ENCODE measurements at places on chromosomes 11 and 22.

GRCh38 chr11:113894421-113894996 is 10.1 kb upstream of the HTR3B start:
- no peak for DNase-seq

GRCh38 chr22:43276321-43276720 is 66.9 kb downstream of the SCUBE1 start:
- no peak for DNase-seq

DNA sequence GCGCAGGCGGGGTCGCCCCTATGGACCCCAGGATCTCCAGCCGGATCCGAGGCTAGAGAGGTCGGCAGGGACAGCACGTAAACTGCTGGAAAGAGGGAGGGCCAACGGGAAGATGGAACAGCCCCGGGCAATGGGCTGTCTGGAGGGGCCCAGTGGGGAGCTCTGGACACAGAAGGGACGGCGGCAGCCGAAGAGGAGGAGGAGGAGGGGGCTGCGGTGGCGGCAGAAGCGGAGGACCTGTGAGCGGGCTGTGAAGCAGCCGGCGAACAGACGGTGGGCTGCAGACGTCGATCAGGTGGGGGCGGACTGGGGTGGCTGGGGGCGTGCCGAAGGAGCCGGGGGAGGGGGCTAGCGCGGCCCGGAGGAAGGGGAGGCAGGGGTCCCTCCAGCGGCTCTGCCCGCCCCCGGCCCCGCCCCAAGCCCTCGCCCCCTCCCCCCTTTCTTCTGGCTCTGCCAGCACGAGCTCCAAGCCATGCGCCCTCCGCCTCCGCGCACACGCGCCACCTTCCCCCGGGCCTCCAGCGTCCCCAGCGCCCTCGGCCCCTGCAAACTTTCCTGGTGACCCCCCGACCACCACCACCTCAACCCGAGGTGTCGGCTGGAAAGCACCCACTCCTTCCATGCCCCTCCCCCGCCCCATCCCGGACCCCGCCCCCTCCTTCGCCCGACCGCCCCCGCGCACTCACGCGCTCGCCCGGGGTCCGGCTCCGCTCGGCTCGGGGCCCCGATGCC is 432 bp downstream of the TNKS1BP1 start:
- peak; percentile 19 for DNase-seq

DNA sequence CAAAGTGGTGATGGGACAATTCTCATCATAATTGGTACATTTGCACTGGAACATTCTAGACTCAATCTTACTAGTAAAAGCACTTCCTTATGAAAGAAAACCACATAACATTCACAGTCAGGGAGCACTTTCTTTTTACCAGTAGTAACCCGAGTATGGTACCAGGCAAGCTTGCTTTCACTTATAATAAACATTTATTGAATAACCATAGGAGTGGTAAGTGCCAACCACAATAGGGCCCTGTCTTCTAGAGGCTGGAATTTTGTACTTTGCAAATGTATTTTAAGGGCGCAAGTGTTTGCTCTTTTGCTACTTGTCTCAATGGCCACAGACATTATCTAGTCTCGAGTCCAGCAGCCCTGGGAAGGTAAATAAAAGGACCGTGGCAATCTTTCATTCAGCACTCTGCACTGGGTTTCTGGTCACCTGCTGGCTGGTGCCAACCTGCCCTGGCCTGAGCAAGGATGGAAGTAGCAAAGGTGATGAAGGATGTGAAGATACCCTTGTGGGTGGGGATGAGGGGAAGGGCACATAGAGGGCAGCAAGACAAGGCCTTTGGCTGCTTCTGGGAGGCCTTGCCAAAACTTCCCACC is 24.2 kb downstream of the C22orf31 start:
- no peak for DNase-seq

- DNase-seq = no peak
Measured at GRCh38 chr11:1168721-1169161, 11.0 kb downstream of the MUC5AC start.

GRCh38 chr11:120332822-120333716 is 3.1 kb upstream of the ARHGEF12 start:
- DNase-seq = no peak

DNA sequence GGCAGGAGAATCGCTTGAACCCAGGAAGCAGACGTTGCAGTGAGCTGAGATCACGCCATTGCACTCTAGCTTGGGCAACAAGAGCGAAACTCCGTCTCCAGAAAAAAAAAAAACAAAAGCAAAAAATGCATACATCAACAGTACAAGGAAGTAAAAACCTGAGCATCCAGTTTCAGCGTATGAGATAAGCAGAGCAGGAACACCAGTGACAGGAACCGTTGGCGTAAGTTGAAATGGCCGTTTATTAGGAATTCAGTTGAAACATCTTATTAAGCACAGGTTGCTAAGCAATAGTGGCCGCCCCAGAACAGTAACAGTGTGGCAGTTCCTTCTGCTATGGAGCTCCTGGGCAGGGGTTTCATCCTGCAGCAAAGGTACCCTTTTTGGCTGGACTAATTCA is 4.0 kb upstream of the L3MBTL2 start:
- DNase-seq = no peak

DNA sequence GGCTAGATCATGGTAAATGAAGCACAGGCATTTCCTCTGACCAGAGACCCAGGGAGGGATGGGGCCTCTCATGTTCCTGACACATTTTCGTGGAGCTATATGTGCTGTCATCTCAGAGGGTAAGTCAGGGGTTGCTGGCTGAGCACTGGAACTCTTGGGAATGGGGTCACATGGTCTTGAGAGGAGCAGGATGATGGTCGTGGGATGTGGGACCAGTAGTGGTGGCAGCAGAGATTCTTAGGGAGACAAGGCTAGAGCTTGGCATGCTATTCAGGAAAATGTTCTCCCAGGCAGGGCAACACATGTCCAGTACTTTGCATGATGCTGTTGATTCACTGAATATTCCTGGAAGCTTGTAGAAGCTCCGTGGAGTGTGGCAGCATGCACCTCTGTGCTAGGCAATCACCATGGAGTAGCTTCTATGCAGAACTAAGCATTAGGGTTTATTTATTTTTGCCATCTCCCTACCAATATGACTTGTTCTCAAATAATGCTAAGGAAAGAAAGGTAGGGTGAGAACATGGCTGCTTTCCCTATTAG is 31.4 kb upstream of the TTC12 start:
- no peak for DNase-seq

- peak; percentile 76 for DNase-seq
Measured at GRCh38 chr22:23219822-23220484, 39.6 kb downstream of the BCR start.

- DNase-seq = no peak
Measured at GRCh38 chr22:17104336-17104935, 16.7 kb downstream of the TMEM121B start.

DNA sequence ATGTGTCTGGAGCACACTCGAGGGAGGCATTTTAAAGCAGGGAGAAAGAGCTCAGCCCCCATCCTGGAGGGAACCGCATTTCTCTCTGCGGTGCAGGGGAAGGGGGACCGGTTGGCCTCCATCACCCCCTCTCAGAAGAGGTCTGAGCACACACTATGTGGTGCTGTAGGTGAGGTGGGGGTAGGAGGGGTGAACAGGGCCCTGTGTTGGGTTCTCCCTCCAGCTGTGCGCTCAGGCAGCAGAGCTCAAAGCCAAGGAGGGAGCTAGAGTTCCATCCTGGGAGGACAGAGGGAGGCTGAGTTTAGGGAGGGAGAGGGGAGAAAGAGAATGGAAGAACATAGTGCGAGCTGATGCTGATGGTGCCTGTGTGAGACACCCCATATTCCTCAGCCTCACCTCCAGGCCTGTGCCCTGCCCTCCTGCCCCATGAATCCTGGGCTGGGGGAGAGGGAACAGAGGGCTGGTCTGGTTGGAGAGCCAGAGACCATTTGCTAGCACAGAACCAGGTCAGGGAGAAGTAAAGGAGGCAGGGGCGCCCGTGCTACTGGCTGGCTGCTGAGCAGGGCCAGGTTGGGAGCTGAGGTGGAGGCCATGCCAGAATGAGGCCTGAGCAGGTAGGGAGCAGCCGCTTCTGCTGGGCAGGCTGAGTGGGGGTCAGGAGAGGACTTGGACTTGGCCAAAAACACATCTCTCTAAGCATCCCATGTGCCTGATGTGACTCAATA is 43.7 kb downstream of the ALX4 start:
- no peak for DNase-seq

GRCh38 chr11:3091081-3091845 is 34.0 kb upstream of the CARS1 start:
- no peak for DNase-seq

- DNase-seq = no peak
Measured at GRCh38 chr11:33761471-33761870, 12.8 kb downstream of the FBXO3 start.

GRCh38 chr22:29212743-29213142 is 7.0 kb downstream of the EMID1 start:
- no peak for DNase-seq

DNA sequence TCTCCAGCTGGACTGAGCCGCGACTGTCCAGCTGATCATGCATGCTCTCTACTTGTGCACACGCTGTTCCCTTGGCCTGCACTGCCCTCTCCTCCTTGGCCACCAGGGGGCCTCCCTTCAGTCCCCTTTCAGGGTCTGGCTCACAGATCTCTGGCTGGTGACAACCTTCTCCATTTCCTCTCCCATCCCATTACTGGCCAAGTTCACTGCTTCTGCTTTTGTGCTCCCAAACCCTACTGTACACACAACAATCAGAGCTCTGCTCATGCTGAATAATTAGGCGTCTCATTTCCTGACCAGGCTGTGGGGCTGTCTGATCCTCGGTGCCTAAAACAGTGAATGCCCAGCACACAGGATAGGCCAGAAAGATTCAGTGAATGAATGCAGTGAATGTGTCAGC is 224.0 kb upstream of the NARS2 start:
- DNase-seq = peak; percentile 29

DNA sequence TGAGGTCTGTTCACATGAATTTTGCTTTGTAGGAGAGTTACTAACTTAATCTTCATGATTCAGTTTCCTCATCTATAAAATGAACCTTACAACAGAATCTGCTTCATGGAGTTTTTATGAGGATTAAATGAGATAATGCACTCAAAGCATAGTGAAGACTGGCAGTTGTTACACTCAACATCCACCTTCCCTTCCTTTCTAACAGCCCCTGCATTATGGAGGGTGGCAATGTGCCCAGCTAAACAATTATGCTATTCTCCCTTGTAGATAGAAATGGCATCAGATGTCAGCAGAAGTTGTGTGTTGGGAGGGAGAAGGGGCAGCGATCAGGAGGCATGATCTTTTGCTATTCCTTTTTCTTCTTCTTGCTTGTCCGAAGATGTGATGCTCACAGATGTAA is 6.5 kb downstream of the POU2AF1 start:
- DNase-seq = no peak

GRCh38 chr11:72061739-72062396 is 18.5 kb downstream of the NUMA1 start:
- DNase-seq = no peak

DNA sequence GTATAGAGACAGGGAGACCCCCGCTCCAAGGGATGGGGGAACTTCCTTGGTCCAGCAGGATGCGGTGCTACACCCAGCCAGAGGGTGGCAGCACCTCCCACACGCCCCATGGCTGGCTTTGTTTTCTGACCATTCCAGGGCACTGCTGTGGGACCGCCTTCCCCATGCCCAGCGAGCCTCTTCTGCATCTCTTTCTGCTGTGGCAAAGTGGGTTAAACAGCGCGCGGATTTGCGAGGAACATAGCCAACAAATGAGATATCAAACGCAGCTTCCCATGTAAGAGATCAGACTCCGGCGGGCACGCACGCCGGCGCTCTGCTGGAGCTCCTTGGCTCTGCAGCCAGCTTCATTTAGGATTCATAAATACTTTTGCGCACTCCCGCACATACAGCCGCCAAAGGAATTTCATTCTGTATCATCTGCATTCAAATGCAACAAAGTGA is 485.8 kb upstream of the CADM1 start:
- DNase-seq = no peak
